Stimulated activated CD4-positive, alpha-beta T cell treated with anti-CD3 and anti-CD28 coated beads, TNF-alpha, amount 100 ng/mL, for 48 hours (primary cell): ENCODE measurements at places on chromosomes 11 and 22.

GRCh38 chr11:113528982-113529381, 53.8 kb upstream of the DRD2 start:
- DNase-seq: no peak

DNA sequence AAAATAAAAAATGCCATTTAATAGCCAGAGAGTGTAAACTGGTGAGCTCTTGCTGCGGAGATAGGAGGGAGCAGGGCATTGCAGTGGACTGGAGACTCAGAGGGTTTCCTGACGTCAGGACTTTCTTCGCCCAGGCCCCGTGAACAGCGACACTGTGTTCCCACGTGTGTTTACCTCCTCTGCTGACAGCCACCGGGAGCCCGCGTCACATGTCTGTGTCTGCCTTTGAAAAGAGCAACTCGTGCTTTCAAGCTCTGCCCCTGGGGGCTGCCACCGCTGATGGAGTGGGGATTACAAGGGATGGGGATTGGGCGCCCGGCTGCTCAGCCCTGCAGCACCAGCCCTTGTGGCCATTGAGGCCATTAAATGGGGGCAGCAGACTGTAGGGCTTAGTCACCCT, 3.3 kb downstream of the TANGO2 start:
- no peak for DNase-seq

GRCh38 chr22:31342389-31343140, 3.6 kb downstream of the PATZ1 start:
- DNase-seq: no peak

DNA sequence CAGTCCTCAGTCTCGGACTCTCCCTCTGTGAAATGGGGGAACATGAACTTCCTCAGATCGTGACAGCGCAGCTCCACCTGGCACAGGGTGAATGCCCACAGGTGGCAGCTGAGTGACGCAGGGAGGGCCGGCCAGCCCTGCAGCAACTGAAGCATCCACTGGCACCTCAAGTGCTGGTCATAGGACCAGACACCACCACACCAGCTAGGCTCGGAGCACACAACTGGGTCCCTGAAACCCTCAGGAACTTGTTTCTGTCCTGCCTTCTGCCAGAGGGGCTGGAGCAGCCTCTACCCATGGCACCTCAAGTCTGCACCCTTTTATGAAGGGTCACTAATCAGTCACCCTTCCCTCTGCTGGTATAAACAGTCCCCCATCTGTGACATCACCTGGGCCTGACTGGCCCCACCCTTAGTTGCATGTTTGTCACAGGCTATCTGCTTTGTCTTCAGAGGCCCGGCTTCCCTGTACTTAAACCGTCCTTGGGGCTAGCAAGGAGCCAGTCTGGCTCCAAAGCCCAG, 7.4 kb upstream of the CDC42BPG start:
- no peak for DNase-seq

GRCh38 chr11:13917264-13917663, 45.3 kb upstream of the SPON1 start:
- DNase-seq: no peak

DNA sequence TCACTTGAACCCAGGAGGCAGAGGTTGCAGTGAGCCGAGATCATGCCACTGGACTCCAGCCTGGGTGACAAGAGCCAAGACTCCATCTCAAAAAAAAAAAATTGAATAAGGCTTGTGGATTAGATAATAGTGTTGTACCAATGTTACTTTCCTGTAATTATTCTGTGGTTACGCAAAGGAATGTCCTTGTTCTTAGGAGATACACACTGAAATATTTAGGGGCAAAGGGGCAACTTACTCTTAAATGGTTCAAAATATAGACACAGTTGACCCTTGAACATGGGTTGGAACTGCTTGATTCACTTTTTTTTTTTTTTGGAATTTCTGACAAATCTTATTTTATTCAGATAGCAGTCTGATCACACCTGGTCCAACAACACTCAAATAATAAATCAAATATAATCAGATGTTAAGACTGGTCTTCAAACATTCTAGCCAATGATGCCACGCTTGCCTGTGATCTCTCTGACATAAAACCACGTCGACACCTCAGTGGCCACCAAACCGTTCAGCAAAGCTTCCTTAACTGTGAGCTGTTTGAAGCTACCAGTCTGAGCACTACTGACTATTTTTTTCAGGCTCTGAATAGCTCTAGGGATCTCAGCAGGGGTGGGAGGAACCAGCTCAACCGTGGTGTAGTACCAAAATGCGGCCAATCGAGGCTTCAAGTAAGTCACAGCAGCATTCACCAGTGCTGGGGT, 710 bp downstream of the ATP5MGL start:
- no peak for DNase-seq

DNA sequence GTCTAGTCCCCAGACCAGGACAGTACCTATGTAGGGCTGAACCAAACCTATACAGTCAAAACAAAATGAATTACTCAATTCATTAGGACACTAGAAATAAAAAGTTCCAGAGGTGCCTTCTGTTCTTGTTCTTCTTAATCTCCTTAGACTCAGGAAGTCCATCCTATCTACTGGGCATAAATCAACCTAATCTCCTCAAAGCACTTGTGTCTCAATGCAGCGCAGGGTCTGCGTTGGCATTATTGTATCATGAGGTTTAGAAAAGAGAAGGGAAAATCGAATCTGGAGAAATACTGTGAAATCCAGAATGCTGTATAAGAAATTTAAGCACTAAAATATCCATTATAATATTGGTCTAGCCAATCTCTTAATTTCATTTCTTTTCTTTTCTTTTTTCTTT, 2.4 kb upstream of the OR10V1 start:
- DNase-seq: no peak

- no peak for DNase-seq
These were observed 35.0 kb upstream of the CRTAM start for GRCh38 chr11:122803306-122803705.
